Stimulated activated CD8-positive, alpha-beta memory T cell treated with anti-CD3 and anti-CD28 coated beads, Interleukin-7, amount 100 ng/mL, for 24 hours (primary cell): ENCODE measurements at places on chromosomes 1 and 21.

- DNase-seq = no peak
These were observed 47.9 kb upstream of the BCAR3 start for GRCh38 chr1:93729502-93729901.

DNA sequence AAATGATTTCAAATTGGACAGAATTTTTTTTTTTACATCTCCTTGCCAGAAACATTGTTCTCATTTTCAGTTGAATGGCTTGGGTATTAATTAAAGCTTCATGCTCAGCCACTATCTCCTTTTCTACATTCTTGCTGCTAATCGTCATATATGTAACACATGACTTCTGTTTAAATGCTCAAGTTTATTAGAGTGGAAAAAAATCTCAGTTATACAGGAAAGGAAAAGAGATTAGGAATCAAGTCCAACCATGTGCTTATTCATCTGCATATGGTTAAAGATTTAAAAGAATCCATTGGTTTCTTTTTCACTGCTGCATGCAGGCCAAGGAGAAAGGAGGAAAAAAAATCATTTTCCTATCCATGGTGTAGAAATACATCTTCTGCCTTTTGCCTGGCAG, 47.3 kb upstream of the CNN3 start:
- DNase-seq = no peak

GRCh38 chr21:45316871-45317397, 29.2 kb upstream of the POFUT2 start:
- no peak for DNase-seq

DNA sequence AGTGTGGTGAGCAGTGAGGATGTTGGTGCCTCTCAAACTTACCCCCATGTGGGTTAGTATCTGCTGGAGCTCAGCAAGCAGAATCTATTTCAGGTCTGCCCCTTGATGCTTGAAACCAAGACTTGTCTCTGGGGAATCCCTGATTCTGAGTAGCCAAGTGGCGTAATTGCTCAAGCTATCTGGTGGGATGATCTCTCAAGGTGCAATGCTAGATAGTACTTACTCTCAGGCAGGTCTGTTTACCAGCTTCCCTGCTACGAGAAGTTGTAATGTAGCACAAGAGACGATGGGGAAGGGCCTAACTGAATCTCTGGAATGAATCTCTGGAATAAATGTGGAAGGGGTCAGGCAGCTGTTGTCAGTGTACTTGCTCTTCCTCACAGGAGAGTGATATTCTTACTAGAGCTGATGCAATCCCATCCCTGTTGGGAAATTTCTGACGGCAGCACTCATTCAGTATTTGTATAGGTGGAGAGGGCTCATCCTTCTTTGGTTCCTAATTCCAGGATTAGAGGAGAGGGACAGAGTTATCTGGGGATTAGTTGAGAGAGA, 65.4 kb downstream of the MACF1 start:
- no peak for DNase-seq

DNA sequence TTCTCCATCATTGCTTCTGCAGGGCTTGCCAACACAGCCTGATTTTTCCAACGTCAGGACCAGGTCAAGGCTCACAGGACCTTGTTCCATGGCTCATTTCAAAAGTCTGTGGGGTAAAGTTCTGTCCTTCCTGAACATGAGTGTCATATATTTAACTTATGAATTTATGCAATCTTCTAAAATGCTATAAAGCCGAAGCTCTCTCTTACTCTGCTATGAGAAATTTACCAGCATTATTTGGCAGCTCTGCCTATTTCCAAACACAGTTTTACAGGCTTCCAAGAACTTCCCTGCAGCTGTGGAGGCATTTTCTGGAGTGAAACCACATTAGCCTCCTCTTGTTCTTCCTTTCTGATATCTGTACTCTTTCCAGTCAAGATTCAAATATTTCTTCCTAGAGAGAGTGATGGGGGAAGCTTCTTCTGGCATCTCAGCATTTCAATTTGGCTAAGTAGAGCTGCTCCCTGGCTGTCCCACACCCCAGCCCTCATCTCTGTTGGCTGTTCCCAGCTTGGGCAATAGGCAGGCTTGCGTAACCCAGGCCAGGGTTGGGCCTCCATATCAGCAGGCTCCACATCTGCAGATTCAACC, 15.6 kb upstream of the HMGCS2 start:
- no peak for DNase-seq
